Activated CD4-positive, alpha-beta T cell treated with anti-CD3 and anti-CD28 coated beads for 4 hours (primary cell): ENCODE measurements at places on chromosomes 4 and X.
A peak's percentile ranks its signal among the peaks of the same experiment; 100 is the strongest.

GRCh38 chr4:65552057-65552456 lies 118.2 kb downstream of the EPHA5 start:
- DNase-seq, result no peak

GRCh38 chr4:19309378-19309777 lies 942.3 kb upstream of the SLIT2 start:
- no peak for DNase-seq

DNA sequence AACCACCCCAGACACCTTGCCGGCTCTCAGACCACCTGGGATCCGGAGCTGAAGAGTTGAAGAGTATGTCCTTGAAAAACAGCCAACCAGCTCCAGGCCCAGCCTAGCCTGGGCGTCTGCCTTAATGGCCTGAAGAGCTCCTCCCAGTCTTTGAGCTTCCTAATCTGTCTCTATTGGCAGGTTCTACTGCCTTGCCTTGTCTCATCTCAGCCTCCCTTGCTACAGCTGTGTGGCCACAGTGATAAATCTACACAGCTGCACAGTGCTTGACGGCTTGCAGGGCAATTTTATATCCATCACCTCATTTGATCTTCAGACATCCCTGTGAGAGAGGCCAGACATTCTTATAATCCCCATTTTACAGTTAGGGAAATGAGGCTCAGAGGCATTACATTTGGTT lies 19.9 kb downstream of the AWAT2 start:
- no peak for DNase-seq

DNA sequence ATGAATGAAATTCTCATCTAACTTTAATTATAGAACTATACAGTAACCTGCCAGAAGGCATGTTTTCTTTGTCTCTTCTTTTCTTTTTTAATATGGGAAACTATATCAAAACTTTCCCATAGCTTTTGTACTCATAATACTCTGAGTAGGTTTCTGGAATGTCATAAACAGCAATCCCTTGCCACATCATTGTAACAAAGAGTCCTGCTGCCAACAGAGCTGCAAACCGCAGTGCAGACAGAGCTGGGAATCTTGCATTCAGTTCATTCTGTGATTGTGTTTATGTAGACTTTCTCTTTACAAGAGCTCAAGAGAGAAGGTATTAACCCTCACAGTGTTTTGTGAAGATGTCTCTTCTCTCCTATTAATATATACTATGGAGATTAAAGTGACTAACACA lies 304.4 kb upstream of the SLIT2 start:
- no peak for DNase-seq

- peak; percentile 43 for DNase-seq
These were observed 291 bp upstream of the NBDY start for GRCh38 chrX:56728752-56729151.

GRCh38 chr4:139144911-139145551 lies 32.0 kb downstream of the ELF2 start:
- DNase-seq, result no peak

GRCh38 chr4:111960241-111960667 lies 185.0 kb upstream of the FAM241A start:
- no peak for DNase-seq

DNA sequence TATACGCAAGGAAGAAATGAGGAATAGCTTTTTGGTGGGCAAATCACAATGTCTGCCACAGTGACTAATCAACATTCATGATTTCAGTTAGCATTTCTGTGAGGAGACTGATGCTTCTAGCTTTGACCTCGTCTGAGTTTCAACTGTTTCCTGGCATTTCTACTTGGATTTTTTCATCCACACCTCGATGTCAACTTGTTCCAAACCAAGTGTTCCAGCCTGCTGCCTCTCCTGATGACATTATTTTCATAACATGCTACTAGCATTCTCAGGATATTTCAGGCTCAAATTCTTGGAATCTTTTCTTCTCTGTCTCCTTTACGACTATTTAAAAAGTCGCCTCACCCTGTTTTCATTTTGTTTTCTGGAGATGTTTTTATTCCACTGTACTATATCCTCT lies 90.3 kb upstream of the TEX13D start:
- DNase-seq, result no peak

GRCh38 chrX:9442056-9442455 lies 22.8 kb upstream of the TBL1X start:
- no peak for DNase-seq

DNA sequence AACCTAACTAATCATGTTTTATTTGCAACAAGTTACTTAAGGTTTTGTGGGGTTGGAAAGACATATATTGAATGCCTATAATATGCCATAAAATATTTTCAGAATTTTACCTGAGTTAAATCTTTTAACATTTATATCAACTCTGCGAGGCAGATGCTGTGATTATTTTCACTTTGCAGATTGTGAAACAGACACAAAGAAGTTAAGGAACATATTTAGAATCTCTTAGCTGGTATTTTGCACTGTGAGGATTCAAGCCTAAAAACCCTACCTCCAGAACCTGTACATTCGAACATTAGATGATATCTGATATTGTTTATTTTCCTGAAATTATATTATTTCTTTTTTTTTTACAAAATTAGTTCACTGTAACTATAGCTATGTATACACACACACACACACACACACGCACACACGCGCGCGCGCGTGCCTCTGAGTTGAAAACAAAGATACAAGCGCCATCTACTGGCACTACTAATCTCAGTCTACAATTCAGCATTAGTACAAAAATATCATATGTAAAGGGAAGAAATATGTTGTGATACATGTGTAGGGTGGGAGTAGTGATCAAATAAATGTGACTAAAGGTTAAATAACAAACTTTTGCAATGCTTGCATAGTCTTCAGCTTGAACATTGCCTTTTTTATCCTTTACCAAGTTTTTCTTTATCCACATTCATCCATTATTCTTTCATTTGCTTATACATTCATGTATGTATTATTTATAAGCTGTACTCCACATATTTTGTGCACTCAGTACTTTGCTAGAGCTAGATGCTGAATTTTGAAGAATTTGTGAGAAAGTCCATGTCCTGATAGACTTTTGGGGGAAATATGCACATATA lies 61.5 kb downstream of the ANXA10 start:
- DNase-seq, result peak; percentile 57

GRCh38 chr4:55018978-55019377 lies 106.4 kb downstream of the KDR start:
- no peak for DNase-seq

- DNase-seq, result no peak
These were observed 14.0 kb downstream of the BBS12 start for GRCh38 chr4:122746485-122746965.

DNA sequence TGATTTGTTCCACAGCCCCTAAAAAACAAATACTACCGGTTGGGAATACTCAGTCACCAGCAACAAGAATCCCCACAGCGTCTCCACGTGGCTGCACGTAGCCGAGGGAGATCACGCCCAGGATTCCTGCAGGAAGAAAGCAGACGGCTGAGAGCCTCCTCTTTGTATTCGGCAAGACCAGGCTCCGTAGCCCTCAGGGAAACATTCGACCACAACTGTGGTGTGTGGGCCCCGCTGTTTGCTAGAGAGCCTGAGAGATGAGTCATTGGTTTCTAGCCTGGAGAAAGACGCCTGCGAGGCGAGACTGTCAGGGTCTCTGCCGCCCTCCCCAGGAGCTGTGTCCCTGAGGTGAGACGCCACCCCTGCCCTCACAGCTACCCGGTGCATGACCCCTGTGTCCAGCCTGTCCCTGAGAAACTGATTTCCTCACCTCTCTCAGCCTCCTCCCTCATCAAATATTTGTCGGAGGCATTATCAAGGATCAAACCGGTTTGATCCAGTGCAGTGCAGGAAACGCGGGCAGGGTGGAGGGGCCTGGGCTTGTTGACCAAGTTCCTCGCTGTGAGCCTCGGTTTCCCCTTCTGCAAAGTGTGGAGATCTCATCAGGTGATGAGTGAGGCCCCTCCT lies 4.7 kb upstream of the S100P start:
- peak; percentile 71 for DNase-seq

DNA sequence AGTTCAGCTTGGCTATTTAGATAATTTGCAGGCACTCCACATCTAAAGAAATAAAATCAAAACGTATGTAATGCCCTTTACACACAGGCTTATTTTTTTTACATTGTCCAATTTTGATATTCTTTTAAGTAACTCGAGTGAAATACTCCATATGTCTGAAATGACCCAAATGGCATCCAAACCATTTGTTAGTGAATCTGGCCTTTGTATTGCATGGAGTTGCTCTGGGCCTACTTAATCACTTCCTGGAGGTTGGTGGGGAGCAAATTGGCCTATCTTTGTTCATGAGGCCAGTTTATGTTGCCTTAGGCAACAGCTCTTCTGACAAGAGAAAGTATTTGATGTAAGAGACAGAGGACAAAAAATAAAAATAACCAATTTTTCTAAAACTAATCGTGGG lies 47.6 kb upstream of the TMEM131L start:
- DNase-seq, result no peak

- no peak for DNase-seq
These were observed 11.9 kb downstream of the EDNRA start for GRCh38 chr4:147492761-147493160.

- DNase-seq, result no peak
These were observed 43.7 kb downstream of the TENM3 start for GRCh38 chr4:182286931-182287330.

- DNase-seq, result no peak
These were observed 1125.8 kb downstream of the STIM2 start for GRCh38 chr4:27986476-27986875.

- DNase-seq, result no peak
These were observed 4.4 kb downstream of the UNC5C start for GRCh38 chr4:95544113-95545103.

DNA sequence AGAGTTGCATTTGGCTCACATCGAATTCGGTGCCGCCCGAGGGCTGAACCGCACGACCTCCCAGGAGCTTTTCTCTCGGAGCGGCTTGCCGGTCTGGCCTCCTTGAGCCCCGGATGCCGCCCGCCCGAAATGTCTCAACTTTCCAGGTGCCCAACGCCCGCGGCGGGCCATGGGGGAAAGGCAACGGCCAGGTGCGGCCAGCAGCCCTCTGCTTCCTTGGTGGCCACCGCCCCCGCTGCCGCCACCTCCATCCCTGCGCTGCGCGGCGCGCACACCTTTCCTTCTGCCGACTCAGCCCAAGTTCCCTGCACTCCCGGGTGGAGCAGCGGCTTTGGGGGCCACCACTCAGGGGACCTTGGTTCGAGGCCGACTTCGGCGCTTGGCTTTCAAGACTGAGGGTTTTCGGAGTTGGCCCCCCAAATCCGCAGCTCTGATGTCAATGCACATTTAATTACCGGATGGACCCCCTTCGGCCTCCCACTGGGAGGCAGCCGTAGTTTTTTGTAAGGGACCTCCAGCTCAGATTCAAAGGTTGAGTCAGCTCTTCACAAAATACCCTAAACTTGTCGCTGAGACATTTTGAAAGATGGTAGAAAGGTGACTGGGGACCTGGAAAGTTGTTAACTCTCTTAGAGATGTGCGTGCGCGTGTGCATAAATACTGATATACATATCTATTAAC lies 1.1 kb downstream of the AFF2 start:
- DNase-seq, result no peak

DNA sequence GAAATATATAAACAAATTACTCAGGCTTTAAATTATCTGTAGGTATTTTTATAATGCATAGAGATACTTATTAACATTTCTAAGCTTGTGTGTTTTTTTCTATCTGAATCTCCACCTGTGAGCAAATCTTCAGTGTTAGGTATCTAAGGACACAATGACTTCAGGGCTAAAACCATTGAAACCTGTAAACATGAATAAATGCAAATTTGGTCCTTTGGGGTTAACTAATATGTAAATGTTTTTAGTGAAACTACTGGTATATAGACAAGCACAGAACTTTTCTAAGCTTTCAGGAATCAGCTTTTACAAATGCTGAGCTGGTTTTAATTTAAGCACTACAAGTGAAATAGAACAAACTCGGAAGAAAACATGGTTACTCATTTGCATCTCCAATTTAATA lies 147.9 kb downstream of the FBXO8 start:
- no peak for DNase-seq

- DNase-seq, result no peak
These were observed 18.3 kb upstream of the CXCR3 start for GRCh38 chrX:71636438-71637252.

DNA sequence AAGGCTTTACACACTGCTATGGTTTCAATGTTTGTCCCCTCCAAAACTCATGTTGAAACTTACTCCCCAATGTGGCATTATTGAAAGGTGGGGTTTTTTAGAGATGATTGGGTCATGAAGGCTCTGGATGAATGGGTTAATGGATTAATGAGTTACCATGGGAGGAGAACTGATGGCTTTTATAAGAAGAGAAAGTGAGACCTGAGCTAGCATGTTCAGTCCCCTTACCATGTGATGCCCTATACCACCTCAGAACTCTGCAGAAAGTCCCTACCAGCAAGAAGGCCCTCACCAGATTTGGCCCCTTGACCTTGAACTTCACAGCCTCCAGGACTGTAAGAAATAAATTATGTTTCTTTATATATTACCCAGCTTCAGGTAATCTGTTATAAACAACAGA lies 68.9 kb upstream of the CAPN6 start:
- no peak for DNase-seq

DNA sequence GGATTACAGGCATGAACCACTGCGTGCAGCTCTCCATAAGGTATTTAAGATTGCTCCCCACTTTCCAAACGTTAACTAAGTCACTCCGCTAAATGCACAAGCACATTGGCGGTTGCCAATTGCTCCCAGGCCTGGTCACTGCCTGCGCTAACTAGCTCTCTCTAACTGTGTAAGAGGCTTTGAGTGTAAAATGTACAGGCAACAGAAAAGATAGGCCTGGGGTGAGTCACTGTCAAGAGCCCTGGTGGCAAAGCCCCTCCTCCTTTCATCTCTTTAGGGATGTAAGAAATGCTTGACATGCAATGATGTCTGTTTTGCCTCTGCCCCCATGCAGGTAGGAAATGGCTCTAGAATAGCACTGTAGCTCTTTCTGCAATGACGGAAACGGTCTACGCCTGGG lies 329.7 kb upstream of the GATB start:
- DNase-seq, result no peak

DNA sequence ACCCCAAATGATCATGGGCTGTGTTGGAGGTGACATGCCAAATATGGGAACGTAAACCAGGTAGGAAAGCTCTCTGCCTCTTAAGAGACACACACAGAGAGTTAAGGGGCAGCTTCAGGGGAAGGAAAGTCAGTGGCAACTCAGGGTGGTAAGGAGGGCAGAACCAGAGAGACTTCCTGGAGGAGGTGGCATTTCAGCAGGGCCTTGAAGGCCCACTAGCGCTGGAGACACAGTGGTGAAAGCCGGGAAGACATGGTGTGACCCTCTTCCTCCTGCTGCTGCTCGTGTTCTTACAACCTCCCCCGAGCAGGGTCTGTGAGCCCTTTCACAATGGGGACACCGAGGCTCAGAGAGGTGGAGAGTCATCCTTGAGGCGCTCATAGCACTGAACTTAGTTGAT lies 68.2 kb downstream of the SORCS2 start:
- DNase-seq, result no peak

- DNase-seq, result no peak
These were observed 14.5 kb downstream of the WDFY3 start for GRCh38 chr4:84952004-84952403.

GRCh38 chr4:80594701-80595100 lies 259.2 kb downstream of the CFAP299 start:
- no peak for DNase-seq
